ENCODE measurements at places on chromosomes 3 and 15. TPM values are rescaled to one million over a fixed set of nuclear protein-coding genes. Genes with fewer than 3 reads are reported as not detected.

The SYNPR gene
- total RNA-seq = not detected

The ZKSCAN7 gene
- total RNA-seq = 2.5 TPM

GRCh38 chr15:65298731-65299130 lies 2.9 kb downstream of the RNU5A-1 start:
- no peak for DNase-seq

DNA sequence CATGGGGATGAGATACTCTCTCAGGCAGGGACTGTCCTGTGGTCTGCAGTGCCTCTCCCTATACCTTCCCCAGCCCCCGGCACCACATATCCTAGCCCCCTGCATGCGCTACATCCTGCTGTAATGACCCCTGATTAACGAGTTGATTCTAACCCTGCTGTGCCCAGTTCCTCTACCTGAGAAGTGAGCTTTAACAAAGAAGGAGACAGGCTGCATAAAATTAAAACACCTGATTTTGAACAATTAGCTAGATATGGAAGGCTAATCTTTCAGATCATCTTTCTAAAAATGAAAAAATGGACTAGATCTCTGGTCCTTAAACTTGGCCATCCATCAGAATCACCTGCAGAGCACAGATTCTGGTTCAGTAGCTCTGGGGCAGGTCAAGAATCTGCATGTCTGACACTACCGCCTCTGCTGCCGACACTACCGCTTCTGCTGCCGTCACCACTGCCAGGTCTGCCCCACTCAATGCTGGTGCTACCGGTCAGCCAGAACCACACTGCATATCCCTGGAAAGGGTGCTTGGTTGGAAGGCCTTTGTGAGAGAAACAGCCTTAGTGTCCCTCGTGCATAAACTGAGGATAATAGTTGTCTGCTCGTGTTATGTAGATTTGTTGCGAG lies 33.6 kb upstream of the ZBTB38 start:
- DNase-seq = no peak

DNA sequence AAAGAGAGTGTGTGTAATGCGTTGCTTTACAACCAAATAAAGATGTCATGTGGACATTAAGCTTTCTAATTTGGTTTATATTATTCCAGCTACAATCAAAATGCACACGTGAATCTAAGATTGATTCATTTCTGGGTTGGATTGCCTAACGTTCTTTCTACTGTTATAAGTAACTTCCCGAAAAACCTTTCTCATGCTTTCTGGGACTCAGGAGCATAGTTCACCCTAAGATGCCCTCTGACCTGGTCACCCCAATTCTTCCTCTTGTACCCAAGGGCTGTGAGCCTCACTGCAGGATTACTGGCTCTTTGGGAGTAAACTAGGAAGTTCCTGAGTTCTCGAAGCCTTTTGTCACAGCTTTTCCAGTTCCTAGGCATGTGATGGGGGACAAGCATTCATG lies 12.7 kb upstream of the LMCD1 start:
- DNase-seq = no peak

The PROS1 gene
- 31.1 TPM for total RNA-seq
